ENCODE measurements at places on chromosomes 16 and 17. TPM values are rescaled to one million over a fixed set of nuclear protein-coding genes. Genes with fewer than 3 reads are reported as not detected.

TEX14 gene
- 0.25 TPM for total RNA-seq

SEPTIN12 gene
- 1.7 TPM for total RNA-seq

- no peak for DNase-seq
These were observed 29.1 kb upstream of the HAPSTR1 start for GRCh38 chr16:9062301-9062700.

GRCh38 chr16:82010649-82011048, 621 bp downstream of the SDR42E1 start:
- no peak for DNase-seq

DNA sequence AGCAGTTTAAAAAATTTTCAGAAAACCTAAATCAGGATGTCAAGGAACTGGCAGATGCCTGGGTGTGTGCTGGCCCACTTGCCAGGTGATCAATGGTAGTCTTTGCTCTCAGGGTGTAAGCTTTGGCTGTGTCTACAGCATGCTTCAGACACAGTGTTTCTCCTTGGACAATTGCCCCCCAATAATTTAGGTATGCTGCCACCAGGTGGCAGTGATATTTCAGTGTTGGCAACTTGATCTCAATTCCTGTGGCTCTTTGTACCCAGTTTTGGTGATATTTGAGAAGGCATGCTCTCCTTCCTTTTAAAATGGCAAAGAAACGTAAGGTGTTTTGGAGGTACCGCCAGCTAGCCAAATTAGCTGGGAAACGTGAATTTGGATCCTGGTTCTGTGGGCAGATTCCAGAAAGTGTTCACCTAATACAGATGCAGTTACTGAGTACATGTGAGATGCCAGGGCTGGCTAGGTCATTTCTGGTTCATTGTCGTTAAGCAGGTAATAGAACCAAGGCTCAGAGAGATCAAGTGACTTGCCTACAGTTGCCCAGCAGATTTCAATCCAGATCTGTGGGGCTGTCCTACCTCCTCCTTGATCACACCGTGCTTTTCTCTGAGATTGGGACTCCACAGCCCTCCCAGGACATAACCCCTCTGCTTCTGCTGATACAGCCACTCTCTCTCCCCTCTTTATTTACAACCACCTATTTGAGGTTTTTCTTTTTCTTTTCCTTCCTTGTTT, 155.6 kb upstream of the PLCG2 start:
- DNase-seq, result peak; percentile 61

DNA sequence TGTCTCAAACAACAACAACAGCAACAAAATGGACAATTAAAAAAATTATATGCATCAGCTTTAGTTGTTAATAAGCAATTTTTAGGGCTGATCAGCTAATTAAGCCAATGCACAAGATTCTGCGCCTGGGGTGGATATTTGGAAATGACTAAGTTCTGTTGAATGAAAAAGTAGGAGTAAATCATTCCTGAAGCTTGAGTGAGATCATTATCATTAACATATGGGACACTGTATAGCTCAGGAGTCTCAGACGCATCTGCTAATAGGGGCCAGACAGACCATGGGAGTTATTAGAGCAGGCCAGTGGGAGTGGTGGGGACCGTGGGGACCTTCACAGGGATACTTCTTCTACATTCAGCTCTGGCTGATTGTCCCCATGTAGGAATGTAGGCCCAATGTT, 22.8 kb downstream of the IRX5 start:
- no peak for DNase-seq

All from cardiac muscle cell (in vitro differentiated cells and primary cell).